ENCODE measurements at places on chromosomes 2 and 18.

DNA sequence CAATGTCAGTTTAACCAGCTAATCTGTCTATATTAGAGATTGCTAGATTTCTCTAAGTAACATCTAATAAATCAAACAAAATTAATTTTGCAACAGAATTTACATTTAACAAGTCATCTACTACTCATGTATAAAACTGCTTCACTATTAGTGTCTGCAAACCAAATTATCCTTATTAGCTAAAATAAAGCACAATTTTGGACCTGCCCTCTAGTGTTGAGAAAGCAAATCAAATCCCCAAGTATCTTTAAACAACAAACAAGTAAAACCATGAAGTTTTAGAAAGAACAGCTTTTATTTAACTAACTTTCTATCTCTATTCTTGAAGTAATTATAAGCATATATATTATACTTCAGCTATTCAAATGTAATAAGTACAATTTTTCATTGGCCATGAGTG lies 113.1 kb upstream of the SP3 start:
- DNase-seq = no peak

GRCh38 chr2:128385365-128385764 lies 66.7 kb upstream of the HS6ST1 start:
- no peak for DNase-seq

DNA sequence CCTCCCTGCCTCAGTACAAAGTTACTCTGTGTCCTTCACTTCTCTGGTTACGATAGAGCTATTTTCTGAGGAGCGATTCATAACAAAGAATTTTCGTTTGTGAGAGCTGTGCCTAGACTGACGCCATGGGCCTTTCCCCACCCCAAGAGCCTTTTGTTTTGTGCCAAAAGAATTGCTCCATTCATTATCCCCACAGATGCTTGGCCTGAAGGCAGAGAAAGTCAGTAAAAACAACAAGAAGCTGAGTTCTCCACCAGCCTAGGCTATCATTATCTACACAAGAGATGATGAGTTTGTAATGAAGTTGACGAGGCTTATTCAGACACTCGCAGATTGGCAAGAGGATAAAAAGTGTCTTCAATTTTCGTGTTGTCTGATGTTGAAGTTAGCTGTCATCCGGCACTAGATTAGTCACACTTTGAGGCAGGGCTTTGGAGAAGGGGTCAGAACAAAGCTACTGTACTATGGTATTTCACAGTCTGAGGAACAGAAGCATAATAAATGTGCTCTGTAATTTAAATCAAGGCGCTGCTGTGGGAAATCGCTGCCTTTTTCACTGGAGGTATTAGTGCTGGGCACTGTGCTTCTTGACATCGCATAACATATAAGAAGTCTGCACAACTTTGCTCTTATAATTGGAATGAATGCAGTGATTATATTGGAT lies 278.4 kb upstream of the FIGN start:
- DNase-seq = no peak

DNA sequence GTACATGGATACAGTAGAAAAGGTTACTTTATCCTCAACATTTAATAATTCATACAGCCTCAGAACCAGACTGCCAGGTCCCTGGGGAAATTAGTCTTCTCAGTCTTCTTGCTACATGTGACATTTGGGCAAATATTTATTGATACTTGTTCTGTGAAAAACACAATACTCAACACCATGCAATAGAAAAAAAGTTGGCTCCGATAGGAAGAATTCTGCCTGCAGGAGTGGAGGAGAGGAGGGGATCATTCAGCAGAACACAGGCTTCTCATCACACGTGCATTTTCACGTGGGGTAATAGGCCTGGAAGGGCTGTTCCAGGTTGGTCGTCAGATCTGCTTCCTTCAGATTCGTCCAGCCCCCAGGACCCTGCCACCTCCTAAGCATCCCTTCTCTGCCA lies 58.4 kb upstream of the ACKR3 start:
- no peak for DNase-seq

GRCh38 chr2:152564754-152565551 lies 152.3 kb downstream of the PRPF40A start:
- DNase-seq = no peak

DNA sequence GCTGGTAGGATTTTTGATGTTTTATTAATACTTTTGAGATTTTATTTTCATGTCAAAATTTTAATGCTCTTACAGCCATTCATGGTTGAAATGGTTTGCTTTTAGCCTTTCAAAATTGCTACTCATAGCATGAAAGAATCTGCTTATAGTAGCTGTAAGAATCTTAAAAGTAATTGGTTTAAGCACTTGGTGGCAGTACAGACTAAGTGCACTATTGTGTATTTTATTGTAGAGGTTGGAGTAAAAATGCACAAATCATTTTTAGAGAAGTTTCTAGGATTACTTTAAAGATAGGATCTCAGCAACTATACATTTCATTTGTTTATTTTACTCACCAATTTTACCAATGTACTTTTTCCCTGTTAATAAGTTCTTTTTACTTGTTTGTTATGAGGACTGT lies 205.8 kb downstream of the SPAG16 start:
- DNase-seq = no peak

GRCh38 chr2:52939250-52939649 lies 828.4 kb upstream of the CHAC2 start:
- no peak for DNase-seq

DNA sequence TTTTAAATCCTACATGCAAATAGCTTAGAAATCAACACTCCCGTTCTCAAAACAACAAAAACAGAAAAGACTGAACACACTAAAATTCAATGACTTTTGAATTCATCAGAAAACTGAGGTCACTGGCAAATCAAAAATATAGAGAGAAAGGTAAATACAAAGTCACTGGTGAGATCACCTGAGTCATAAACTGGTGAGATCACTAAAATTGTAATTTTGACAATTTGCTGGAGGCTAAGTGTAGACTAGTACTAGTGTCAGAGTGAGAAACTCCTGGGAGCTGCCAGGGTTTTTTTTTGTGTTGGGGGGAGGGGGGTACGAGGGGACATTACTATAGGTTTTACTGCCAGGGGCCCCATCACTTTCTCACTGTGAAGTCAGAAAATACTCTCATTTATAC lies 1876.0 kb upstream of the CELF4 start:
- no peak for DNase-seq

GRCh38 chr18:70301667-70302066 lies 12.8 kb downstream of the SOCS6 start:
- no peak for DNase-seq

DNA sequence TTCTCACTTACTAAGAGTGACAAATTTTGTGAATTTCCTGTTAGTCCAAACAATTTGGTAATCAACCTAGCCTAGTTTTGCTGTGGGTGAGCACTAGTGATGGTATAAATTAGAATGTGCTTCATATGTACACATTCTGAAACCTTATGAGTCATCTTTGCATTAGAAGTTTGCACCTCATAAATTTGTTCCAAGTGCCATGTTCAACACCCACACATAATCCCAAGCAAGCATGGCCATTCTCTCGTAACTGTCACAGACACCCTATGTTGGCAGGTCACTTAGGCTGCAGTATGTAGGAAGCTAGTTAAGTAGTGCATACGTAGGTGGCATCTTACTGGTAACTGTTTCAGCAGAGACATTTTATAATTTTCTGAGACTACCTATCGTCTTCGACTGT lies 46.9 kb downstream of the NAB1 start:
- no peak for DNase-seq

- DNase-seq = no peak
These were observed 149.2 kb upstream of the VWC2L start for GRCh38 chr2:214261683-214262082.

DNA sequence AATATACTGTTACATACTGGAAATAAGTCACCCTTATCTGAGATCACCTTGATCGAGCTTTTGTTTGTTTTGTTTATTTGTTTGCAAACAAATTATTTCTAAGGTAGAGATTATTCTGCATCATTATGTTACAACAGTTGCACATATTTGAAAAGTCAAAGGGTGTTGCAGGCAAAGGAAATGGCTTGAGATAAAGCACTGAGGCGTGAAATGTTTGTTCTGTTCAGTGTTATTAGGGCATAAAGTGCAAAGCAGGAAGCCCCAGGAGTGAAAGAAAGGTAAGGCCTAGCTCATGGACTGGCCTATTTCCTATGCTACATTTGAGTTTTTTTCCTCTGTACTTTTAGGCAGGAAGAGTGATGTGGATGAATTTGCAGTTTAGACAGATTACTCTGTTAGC lies 1815.6 kb upstream of the LRRTM1 start:
- DNase-seq = no peak

DNA sequence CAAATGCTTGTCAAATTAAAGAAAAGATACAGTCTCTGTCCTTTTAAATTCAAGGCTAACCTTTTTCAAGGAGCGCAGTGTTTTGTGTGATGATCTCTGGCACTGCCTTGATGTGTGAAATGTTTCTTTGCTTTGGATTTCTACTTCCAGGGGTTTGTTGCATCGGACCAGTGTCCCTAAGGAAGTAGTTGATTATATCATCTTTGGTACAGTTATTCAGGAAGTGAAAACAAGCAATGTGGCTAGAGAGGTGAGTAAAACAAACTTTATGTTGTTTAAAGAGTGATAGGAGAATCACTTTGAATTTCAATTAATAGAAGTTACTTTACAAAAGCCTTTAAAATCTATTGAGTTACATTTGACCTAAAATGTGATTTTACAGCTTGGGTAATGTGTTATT lies 28.8 kb downstream of the HADHB start:
- no peak for DNase-seq

DNA sequence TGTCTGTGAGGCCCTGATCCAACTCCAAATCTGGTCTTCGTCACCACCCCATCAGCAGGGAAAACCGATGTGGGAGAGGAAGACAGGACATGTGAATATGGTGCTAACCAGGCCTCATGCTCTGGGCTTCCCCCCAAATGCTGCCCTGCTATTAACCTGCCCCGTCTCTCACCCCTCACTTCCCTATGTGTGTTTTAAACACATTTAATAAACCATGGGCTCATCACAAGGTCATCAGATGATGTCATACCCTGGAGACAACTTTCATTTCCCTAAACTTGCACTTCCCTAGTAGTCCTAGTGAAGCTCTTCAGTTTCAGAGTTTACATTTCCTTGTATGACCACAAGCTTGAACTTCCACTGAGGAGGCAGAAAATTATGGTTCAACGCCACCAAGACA lies 49.9 kb downstream of the CD8B2 start:
- no peak for DNase-seq

DNA sequence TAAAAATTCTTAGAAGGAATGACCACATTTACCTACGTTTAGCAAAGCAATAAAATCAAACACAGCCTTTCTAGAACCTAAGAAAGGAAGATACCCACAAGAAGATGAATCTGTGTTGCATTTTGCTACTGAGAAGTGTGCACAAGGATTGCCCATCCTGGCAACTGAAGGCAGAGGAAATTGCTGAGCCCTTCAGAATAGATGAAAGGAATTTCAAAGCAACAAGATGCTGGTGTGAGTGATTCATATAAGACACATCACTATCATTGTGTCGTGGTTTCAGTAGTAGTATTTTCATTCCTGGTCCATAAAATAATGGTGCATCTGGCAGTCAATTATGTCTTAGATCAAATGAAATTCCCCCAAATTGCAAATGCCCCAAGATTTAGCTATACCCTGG lies 48.4 kb upstream of the ANKRD44 start:
- DNase-seq = no peak

DNA sequence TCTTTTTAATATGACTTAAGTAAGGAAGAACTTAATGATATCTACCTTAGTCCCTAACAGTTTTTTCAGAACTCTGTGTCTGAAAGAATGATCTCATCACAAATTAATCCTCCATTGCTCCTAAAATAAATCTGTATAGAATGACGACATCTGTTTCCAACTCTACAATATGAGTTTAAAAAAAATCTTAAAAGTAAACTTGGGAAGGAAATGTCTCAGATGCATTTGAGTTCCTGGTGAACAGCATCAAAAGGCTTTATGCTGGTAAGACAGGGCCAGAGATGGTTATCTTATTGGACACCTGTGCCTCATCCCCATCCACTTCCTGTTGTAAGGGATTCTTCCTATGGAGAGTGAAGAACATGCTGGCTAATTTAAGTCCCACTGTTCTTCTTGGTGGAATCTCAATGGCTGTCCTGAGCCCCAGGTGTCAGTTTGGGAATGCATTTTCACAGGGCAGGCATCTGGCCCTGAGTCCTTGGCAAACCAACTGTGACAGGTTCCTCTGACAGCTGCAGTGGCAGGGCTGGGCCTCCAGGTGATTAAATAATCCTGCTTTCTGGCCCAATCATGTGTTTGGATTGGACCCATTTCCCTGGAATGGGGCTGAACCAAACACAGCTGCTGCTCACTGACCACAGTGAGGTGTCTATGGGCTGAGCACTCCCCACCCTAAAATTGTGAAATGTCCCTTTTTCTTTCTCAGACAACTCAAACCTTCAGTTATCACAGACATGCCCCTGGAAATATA lies 12.9 kb upstream of the NCKAP5 start:
- no peak for DNase-seq
